ENCODE measurements at places on chromosomes 5 and 9. TPM values are rescaled to one million over a fixed set of nuclear protein-coding genes. Genes with fewer than 3 reads are reported as not detected.

The PRUNE2 gene
- 251 TPM for total RNA-seq

The ADRB2 gene
- total RNA-seq = 2.8 TPM

- no peak for DNase-seq
Measured at GRCh38 chr5:136208916-136209315, 16.0 kb upstream of the SMIM32 start.

The CORO2A gene
- 5.8 TPM for total RNA-seq

GRCh38 chr9:136016572-136017288, 55.6 kb upstream of the UBAC1 start:
- no peak for DNase-seq

GRCh38 chr5:173234129-173234790, 746 bp downstream of the NKX2-5 start:
- no peak for DNase-seq

The GABRA6 gene
- 1.9 TPM for total RNA-seq

DNA sequence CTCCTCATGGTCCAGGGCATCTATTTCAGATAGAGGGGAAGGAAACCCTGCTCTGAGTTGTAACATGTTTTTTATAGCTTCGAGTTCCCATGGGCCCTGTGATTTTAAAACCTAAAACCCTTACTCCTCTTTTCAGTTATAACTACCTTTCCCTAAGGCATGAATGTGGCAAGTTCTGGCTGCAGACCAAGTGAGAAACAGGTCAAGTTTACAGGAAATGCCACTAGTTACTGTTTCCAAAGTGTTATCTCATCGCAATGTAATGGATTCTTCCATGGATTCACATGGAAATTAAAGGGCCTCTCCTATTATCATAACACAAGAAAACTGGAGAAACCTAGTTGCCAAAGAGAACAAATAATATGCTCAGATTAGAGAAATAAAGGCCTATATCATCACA, 574.5 kb upstream of the GRAMD2B start:
- no peak for DNase-seq

The SLC22A5 gene
- total RNA-seq = 12.0 TPM

The IFNA21 gene
- not detected for total RNA-seq

GRCh38 chr5:44361342-44362001, 27.7 kb downstream of the FGF10 start:
- no peak for DNase-seq

The C9orf153 gene
- total RNA-seq = 1.4 TPM

DNA sequence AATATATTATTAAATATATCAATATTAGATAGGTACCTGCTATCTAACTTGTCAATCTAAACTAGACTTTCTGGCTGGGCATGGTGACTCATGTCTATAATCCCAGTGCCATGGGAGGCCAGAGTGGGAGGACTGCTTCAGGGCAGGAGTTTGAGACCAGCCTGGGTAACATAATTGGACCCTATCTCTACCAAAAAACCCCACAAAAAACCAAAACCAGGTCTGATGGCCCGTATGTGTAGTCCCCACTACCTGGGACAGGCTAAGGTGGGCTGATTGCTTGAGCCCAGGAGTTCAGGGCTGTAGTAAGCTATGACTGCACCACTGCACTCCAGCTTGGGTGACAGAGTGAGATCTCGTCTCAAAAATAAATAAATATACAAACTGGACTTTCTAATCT, 55.0 kb downstream of the PJA2 start:
- no peak for DNase-seq

The PCDHGB3 gene
- 4.6 TPM for total RNA-seq

- DNase-seq = no peak
Measured at GRCh38 chr5:167642779-167643517, 648.5 kb upstream of the WWC1 start.

DNA sequence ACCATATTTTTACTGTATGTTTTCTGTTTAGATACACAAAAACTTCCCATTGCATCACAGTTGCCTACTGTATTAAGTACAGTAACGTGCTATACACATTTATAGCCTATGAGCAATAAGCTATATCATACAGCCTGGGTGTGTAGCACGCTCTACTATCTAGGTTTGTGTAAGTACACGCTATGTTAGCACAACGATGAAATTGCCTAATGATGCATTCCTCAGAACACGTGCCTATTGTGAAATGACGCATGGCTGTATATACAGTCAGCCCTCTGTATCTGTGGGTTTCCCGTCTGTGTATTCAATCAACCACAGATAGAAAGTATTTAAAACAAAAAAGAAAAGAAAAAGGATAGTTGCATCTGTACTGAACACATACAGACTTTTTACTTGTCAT, 64.2 kb downstream of the SGCD start:
- no peak for DNase-seq

DNA sequence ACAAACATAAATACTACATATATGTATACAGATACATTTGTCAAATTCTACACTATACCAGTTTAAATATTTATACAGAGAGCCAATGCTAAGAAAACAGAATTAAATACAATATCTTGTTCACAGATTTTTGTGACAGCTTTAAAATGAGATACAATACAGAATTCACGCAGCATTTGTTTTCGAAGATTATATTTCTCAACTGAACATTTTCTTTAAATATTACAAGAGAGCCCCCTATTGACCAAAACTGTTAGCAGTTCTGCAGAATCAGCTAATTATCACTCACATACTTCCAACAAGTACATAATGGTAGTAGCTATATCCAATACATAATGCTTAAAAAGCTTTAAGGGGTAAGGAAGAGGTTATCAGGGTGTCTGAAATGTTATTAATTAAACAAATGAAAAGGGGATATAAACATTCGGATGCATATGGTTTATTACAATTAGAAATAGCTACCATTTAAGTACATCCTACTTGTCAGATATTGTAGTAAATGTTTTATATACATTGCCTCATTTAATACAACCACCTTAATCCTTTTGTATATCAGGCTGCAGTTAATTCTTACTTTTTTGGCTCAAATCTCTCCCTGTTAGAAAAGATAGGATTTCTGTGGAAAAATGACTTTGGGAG, 31.7 kb downstream of the ZDHHC21 start:
- DNase-seq = no peak

Measured in dorsolateral prefrontal cortex (tissue), 122 donors.